ENCODE measurements at places on chromosomes 7 and 10.

DNA sequence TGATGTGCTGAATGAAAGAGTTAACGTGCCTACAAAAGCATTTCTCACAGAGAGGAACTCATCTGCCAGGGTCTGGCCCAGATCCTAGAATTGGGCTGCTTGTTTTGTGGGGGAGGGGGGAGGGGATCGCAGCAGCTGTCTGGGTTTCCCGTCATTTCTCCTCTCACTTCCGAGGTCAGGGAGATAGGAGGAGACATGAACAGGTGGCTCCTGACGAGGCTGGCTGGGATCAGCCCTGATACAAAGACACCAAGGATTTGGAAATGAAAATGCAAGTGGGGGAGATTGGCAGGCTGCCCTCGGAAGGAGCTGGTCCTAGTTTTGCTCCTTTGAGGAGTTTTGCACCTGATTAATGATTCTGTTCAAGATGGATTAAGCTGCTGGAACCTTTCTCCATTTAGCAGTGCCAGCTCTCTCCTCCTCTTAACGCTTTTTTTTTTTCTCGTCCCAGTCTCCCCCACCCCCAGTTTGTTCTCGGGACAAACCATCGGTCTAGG is 86.8 kb upstream of the KMT2C start:
- no peak for ATAC-seq

GRCh38 chr10:88841316-88842111 is 10.1 kb downstream of the ANKRD22 start:
- peak; percentile 79 for ATAC-seq

DNA sequence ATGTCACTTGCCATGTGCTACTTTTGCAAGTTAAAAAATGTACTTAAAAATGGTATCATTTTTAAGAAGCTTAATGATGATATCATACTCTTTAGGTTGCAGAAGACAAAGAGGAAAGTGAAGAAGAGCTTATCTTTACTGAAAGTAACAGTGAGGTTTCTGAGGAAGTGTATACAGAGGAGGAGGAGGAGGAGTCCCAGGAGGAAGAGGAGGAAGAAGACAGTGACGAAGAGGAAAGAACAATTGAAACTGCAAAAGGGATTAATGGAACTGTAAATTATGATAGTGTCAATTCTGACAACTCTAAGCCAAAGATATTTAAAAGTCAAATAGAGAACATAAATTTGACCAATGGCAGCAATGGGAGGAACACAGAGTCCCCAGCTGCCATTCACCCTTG is 6.1 kb downstream of the LMOD2 start:
- no peak for ATAC-seq

DNA sequence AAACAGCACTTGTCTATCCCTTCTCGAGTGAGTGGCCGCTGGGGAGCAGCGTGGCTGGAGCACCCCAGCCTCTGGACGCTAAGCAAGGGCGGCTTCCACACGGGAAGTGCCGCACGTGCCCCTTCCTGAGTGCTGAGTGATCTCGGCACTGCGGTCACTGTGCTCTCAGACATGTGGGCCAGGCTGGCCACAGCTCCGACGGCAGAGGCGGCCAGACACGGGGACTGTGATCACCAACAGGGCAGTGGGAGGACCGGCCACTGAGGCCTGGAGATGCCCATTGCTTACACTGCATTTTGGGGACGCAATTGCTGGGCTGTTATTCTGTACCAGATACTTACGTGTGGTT is 7.0 kb downstream of the ECHS1 start:
- no peak for ATAC-seq

DNA sequence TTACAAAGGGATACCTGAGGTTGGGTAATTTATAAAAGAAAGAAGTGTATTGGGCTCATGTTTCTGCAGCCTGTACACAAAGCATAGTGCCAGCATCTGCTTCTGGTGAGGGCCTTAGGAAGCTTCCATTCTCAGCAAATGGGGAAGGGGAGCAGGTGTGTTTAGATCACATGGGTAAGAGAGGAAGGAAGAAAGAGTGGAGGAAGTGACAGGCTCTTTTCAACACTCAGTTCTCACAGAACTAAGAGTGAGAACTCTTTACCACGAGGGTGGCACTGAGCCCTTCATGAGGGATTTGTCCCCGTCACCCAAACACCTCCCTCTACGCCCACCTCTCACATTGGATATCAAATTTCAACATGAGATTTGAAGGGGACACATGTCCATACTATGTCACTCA is 506 bp upstream of the FAM170B start:
- no peak for ATAC-seq

DNA sequence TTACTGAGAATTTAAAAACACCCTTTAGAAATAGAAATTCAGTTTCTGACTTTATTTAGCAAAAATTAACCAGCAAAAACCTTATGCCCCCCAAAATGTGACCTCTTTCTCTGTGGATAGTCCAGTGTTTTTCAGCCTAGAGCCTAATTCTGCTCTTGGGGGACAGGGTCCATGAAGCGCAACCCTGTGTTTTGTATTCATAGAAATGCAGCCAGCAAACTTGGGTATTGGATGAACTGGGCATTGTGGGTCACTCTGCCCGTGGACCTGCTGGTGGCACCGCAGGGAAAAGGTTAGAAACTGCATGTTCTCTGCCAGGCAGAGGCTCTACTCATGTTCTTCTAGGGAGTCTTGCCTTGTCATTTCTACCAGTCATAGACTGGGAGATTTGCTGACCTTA is 787.4 kb upstream of the C7orf33 start:
- ATAC-seq = no peak

DNA sequence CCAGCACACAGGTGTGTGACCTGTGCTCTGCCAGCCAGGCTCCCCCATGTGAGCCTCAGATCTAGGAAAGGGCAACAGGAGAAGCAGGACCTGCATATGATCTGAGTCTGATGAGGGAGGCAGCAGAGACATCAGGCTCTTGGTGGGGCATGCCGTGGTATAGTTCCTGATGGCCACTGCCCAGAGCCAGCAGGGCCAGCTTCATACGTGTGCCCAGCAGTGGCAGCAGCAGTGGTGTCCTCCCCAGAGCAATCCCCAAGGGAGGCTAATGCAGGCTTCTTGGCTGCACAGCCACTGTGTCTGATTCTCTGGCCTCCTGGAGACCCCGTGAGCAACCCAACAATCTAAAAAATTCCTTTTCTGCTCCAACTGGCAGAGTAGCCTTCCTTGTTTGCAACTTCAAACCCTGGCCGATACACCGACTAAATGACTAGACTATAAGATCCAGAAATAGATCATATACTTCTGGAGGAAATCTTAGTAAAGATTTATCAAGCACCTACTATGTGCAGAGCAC is 230.6 kb upstream of the ZMIZ1 start:
- ATAC-seq = no peak

DNA sequence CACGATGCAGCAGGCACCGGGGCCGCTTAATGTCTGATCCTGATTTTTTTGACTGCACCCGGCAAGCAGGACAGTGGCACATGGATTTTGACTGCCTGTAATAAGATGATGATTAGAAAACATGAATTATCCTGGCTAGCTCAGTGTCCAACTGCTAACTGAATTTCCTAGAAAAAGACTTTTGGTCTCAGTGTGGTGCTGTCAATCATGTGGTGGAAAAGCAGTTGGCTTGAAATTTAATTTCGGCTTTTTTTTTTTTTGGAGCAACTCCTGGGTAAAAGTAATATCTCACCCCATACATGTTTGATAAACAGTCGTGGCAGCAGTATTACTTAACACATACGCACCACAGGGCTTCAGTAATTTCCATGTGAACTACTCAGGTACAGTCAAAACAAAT is 227.7 kb downstream of the FANK1 start:
- ATAC-seq = no peak

- no peak for ATAC-seq
Observed at GRCh38 chr10:11449761-11450160, 161.7 kb downstream of the USP6NL start.

GRCh38 chr10:125742465-125742864 is 23.0 kb downstream of the EDRF1 start:
- no peak for ATAC-seq

DNA sequence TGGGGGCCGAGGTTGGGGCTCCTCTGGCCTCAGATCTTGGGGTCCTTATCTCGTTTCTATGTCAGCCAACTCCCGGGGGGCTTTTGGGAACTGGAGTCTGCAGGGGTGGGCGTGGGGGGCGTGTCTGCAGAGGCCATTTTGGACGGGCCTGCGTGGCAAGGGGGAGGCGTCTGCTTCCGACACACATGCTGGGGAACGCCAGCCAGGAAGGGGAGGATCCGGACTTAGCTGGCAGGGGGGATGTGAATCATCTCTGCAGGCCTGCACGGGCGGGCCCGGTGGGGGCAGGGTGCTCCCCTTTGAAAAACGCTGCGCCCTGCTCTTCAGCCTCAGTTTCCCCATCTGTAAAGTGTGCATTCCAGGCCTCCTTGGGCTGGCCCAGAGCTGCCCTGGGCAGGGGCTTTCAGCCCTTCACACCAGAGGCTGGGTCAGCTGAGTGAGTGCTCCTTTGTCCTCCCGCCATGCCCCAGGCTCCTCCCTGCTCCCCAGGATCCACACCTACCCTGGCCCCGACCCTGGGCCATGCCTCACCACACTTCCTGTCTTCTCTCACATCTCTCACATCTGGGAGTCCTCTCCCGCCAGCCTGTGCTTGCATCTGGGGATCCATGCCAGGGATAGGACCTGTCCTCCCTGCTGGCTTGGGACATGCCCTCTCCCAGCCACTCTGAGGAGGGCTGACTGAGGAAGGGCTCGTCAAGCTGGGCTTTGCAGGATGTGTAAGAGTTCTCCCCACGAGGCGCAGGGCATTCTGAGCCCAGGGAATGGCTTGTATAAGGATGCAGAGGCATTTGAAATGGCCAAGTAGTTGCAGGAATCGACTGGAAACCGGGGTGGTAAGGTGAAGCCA is 172.6 kb upstream of the TNRC18 start:
- peak; percentile 88 for ATAC-seq

DNA sequence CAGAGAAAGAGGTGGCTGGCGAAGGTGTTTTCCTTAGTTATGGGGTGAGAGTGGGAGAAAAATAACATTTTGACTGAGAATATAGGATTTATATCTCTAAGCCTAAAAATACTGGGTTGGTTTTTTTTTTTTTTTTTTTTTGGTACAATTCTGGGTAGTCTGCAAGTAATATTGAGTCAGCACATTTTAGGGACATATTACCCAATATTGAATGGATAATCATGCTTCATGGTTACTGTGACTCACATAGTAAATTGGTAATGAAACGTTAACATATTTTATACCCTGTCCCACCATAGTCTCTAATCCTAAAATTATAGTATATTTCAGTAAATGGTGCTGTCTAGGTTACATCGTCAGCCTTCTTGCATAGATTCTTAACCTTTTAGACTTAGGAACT is 91.4 kb downstream of the TPST1 start:
- no peak for ATAC-seq

GRCh38 chr10:104170610-104171254 is 48.8 kb downstream of the SFR1 start:
- no peak for ATAC-seq

GRCh38 chr10:79608505-79609375 is 2.0 kb upstream of the SFTPA1 start:
- peak; percentile 57 for ATAC-seq

DNA sequence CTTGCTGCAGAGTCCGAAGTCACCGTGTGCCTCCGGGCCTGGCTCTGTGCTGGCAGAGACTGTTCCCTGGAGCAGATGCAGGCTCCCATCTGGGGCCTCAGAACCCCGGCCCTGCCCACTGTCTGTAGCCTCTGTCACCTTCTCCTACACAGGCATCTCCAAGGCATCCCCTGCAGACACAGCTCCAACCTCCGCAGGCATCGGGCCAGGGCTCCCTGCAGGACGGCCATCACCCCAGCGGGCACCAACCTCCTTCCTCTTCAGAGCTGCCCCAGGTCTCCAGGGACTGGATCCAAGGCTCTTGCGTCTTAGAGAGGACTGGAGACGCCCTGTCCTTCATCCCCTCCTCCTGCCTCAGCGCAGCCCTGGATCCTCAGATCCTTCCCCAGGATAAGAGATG is 69.9 kb upstream of the MYL10 start:
- no peak for ATAC-seq

DNA sequence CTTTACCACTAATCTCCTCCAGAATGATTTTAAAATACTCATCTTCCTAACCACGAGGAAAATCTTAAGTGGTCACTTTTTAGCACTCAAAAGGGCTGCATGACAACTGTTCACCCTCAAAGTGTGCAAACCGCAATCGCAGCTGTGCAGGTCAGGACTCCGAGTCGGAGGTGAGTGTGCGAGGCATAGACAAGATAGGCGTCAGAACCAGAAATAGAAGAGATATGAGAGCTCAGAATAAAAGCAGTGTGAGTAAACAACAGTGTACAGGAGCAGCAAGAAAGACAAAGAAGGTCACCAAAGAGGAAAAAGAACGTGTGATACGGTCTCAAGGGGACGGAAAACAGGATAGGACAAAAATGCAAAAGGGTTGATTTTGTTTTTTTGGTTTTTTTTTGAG is 17.5 kb upstream of the ENO4 start:
- ATAC-seq = no peak

- no peak for ATAC-seq
Observed at GRCh38 chr10:770975-771374, 81.5 kb upstream of the DIP2C start.

- peak; percentile 10 for ATAC-seq
Observed at GRCh38 chr10:62734781-62735463, 69.6 kb upstream of the ADO start.

- ATAC-seq = no peak
Observed at GRCh38 chr10:8048281-8049008, 6.0 kb upstream of the GATA3 start.

- ATAC-seq = no peak
Observed at GRCh38 chr7:8747338-8747737, 313.9 kb downstream of the NXPH1 start.

- ATAC-seq = no peak
Observed at GRCh38 chr10:46306516-46307184, 19.9 kb downstream of the ANTXRL start.

- peak; percentile 61 for ATAC-seq
Observed at GRCh38 chr10:103080891-103081581, 112.0 kb downstream of the NT5C2 start.

DNA sequence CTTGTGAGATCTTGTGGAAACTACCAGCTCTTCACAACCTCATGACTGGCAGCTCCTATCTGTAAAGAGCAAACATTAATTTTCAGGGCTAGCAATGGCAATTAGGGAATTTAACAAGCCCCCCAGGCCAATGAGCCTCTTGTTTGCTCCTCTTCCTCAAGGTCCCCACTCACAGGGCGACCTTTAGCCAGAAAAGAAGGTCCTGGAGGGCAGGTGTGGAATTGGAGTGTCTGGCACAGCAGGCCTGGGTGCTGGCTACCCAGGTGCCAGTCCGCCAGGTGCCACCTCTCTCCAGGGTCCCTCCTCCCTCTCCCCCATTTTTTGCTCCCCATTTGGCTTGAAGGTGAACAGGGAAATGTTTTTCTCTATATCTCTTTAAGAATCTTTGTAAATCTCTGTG is 1.9 kb upstream of the CEP55 start:
- ATAC-seq = no peak

GRCh38 chr10:5684971-5685763 is 529 bp downstream of the TASOR2 start:
- ATAC-seq = peak; percentile 63

DNA sequence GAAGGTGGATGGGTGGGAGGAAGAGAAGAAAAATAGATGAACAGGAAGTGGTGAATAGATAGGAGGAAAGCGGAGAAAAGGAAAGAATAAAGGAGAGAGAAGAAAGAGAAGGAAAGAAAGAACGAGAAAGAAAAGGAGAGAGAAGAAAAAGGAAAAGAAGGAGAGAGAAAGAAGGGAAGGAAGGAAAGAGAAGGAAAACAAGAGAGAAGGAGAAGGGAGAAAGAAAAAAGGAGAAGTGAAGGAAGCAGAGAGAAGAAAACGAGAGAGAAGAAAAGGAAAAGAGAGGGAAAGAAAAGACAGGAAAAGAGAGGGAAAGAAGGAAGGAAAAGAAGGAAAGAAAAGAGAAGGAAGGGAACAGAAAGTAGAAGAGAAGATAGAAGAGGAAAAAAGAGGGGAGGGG is 211.8 kb downstream of the DIP2C start:
- no peak for ATAC-seq

GRCh38 chr7:101940830-101941229 is 123.4 kb downstream of the CUX1 start:
- ATAC-seq = no peak

Data from activated T-helper 17 cell treated with anti-CD3 and anti-CD28 coated beads, Interleukin-2, amount 50 U/mL, for 72 hours (primary cell).